ENCODE measurements at places on chromosomes 5 and 9.

- peak; percentile 72 for ATAC-seq
Measured at GRCh38 chr5:96113170-96113939, 151.7 kb upstream of the ELL2 start.

- ATAC-seq = no peak
Measured at GRCh38 chr9:21933865-21934264, 60.3 kb downstream of the CDKN2A start.

DNA sequence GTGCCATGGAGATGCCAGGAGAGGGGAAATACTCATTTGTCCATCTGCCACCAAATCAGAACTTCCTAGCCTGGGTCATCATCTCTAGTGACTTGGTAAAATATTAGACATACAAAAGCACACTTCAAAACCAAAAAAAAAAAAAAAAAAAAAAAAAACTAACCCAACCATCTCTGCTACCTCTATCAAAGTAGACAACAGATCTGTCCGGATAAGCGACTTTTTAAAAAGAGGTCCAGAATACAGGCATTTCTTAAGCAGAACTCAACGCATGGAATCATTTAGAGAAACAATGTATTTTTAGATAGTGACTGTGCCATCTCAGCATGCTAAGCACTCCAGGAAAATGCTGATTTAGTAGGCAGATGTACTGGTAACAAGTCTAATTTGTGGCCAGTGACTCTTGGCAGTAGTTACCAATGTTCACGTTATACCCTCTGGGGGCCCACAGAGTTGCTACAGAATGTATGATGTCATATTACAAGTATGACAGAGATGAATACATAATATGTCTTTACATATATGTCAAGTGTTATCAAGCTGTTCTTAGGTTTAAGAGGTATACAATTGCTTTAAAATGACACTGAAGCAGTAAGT lies 107.8 kb downstream of the SMIM23 start:
- no peak for ATAC-seq

DNA sequence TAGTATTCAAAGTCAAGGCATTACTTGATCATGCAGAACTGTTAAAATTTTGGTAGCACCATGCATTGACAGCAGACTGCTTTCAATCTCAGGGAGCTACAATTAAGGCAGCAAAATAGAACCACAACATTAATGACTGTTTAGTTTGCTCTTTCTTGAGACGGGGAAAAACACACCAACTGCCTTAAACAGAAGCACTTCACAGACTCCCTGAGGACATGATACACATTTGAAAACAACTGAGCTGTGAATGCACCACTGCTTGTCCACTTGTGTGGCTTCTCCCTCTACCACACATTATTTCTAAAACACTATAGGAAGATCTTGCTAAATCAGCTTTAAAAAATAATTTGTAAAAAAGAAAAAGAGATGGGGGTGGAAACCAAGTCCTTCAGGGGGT lies 79.6 kb upstream of the MAST4 start:
- no peak for ATAC-seq

DNA sequence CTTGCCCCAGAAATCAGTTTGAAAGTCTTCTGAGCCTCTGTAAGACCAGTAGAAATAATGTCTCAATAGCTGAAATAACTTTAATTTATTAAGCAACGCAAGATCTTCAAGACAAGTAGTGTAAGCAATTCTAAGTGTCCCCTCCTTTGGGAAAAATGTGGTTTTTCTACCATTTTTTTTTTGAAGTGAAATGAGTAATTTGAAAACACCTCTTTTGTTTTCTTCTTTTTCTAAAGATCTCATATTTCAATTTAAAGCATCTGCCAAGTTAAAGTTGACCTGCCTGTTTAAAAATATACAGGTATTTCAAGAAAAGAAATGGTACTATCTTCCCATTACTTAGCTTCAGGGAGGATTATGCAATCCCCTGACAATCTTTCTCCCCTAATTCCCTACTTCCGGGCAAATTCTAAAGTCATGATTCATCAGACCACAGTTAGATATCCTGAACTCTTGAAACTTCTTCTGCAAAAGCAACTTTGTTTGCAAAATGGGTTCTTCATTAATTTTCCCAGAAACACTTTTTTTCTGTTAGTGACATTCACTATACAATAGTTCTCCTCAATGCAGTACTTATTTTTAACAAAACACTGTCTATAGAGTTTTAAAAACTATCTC lies 7.8 kb upstream of the ANXA1 start:
- peak; percentile 80 for ATAC-seq

DNA sequence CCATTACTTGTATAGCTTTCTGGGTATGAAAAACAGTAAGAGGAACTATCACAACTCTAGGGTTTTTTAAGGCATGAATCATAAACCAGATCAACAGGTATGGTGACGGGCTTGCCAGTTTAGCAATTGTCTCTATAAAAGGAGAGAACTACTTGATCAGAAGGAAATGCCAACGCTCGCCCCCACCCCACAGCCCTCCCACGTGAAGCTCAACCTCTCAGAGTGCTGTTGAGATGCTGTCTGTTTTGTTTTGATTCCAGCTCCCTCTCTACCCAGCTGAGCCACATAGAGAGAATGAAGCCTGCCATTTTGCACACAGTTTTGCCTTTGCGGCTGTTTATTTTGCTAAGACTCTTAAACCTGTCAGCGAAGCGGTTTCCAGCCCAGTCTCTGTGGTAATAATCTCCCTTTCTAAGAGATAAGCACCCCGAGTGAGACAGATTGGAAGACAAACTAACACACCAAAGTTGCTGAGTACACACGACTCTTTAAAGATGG lies 257.9 kb upstream of the ANKRD55 start:
- no peak for ATAC-seq

GRCh38 chr9:131658377-131659129 lies 81.3 kb downstream of the RAPGEF1 start:
- ATAC-seq = peak; percentile 57

DNA sequence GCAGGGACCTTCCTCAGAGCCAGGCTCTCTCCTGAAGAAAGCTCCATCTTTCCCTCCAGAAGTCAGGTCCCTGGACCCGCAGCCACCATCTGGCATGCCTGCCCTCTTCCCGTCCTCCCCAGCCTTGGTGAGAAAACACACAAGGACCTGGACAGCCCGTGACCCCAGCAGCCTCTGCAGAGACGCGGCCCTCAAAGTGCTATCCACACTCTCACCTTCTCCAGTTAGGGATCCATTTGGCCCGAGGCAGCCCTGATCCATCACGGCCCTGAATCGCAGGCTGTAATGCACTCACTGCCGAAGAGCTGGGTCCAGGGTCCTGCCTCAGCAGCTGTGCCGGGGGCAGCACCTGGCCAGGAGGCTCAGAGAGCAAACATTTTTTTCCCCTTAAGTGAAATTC lies 185.1 kb downstream of the OLFM1 start:
- no peak for ATAC-seq

DNA sequence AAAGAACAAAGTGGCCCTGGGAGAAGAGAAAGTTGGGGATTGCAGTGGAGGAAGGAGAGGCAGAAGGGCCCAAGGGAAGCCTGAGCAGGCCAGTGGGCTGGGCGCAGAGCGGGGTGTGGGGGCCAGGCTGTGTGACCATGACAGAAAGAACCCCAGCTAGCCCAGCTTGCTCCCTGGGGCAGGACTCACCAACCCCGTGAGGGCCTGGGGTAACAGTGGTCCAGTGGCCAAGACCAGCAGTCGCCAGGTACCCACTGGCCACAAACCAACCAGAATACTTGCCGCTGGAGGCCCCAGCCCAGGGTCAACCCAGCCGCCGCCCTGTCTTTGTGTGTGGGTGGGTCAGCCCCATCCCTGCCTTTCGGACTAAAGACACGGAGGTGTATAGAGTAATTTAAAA lies 146.5 kb downstream of the CACNA1B start:
- no peak for ATAC-seq

GRCh38 chr5:1536322-1536845 lies 12.6 kb upstream of the LPCAT1 start:
- ATAC-seq = peak; percentile 50

GRCh38 chr9:120850315-120850714 lies 7.6 kb upstream of the PSMD5 start:
- ATAC-seq = no peak

GRCh38 chr5:151491062-151491461 lies 43.7 kb downstream of the SLC36A1 start:
- no peak for ATAC-seq

GRCh38 chr9:32486839-32487562 lies 39.0 kb downstream of the RIGI start:
- no peak for ATAC-seq

DNA sequence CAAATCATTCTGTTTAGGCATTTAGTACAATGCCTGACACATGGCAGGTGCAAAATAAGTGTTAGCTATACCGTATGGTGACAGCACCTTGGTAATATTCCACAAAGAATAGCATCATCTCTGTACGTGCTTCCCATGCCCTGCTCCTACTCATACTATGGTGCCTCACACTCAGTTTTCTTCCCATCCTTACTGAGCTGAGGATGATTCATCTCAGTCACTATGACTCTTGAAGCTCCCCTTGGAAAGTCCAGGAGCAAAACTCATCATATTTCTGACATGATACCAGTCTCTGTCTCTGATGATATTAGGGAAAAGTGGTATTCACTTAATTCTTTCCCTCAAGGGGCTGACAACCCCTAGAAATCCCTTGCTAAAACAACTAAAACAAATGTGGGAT lies 423.3 kb downstream of the EFNA5 start:
- ATAC-seq = no peak

- ATAC-seq = no peak
Measured at GRCh38 chr9:29945012-29945411, 2371.7 kb upstream of the C9orf72 start.

- ATAC-seq = no peak
Measured at GRCh38 chr9:105328872-105329718, 84.6 kb downstream of the SLC44A1 start.

GRCh38 chr5:38148021-38148625 lies 110.2 kb upstream of the EGFLAM start:
- ATAC-seq = no peak

DNA sequence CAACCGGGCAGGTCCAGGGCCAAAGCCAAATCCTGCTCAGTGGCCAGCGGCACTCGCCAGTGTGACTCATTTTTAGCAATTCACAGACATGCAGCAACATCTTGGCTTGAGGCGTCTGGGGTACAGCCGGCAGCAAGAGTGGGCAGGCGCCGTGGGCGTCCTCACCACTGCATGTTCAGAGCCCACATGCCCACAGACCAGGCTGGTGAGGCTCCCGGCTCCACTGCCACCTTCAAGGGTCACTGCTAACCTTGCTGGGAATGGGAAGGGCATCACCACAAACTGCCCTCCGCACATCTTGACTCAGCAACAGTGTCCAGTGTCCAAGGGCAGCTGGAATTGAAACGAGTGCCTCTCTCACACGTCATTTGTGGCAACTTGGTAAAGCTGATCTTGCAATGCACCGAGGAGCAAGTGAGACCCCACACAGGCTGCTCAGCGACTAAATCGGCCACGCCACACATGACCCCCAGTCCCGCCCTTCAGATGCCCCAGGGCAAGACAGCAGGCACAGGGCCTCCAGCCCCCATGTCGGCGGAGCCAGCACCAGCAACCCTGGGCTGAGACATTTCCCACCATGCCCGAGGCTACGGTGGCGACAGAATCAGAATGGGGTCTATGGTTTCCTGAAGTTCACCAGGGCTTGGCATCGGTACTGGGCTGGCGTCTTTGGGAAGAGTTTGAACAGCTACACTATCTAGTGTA lies 140.3 kb downstream of the ROR2 start:
- ATAC-seq = no peak

DNA sequence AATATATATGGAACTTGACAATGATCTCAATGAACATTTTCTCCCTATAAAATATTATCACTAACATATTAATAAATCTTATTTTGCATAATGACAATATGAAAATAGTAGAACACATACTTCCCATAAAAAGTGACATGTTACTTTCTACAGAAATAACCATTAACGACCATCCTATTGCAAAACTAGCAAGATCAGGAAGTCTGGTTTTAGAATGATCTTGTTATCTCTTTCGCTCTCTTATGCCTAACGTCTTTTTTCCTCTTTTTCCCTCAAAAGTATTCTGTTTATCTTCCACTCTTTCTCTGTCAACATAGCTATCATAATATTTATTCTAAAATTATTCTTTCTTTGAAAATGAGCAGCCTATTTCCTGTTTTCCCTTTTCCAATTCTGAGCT lies 21.6 kb upstream of the C5orf46 start:
- no peak for ATAC-seq

GRCh38 chr9:111870774-111871498 lies 25.7 kb upstream of the UGCG start:
- ATAC-seq = no peak

GRCh38 chr5:105616599-105616998 lies 2054.0 kb upstream of the NUDT12 start:
- ATAC-seq = no peak

DNA sequence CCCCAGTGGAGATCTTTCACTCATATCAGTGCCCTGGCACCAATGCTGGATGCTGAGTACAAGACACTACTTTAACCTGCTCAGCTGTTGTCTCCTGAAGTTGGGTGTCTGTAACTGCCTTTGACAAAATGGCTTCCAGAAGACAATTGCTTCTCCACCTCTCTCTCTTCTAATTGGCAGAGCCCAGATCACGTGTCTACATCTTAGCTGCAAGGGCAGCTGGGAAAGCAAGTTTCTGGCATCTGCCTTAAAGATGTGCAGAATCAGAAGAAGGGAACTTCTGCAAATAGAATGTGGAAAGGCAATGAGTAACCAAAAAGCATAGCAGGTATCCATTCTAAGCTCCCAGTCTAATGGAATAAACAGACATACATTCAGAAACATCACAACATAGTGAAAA lies 81.1 kb downstream of the PDZD2 start:
- ATAC-seq = no peak

DNA sequence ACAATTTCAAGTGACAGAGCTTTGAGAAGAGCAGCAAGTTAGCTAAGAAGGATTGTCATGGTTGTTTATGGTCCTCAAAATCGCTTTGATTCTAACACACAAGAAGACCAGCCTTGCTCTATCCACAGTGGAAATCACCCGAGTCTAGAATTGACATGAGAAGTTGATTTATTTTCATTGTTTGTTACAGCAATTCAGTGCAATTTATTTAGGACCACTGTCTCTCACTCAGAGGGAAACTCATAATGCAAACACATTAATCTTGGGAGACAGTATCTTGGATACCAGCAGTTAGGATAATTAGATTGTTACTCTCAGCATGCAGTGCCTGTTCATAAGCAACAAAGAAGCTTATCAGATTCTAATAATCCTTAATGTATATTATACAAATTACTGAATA lies 498.9 kb downstream of the NTRK2 start:
- ATAC-seq = no peak

GRCh38 chr9:127202461-127203169 lies 62.0 kb upstream of the GARNL3 start:
- ATAC-seq = peak; percentile 26

- ATAC-seq = no peak
Measured at GRCh38 chr5:12896086-12896485, 991.8 kb upstream of the CTNND2 start.

DNA sequence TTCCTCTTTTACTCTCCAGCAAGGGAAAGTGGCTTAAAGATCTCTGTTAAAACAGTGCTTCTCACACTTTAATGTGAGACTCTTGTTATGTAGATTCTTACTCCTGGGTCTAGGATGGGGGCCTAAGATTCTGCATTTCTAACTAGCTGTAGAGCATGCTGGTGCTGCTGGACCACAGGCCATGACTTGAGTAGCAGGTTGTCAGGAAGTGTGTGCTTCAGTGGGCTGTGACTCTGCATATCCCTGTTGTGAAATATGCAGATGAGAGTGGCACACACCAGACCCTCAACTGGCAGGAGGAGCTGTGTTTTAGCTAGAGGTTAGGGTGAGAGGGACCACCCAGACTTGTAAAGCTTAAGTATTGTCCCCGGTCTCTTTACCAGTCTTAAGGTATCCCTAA lies 191.1 kb upstream of the DMRT1 start:
- no peak for ATAC-seq

Data from gastroesophageal sphincter (tissue), 4 donors.